ENCODE measurements at places on chromosomes 13 and 19. TPM values are rescaled to one million over a fixed set of nuclear protein-coding genes. Genes with fewer than 3 reads are reported as not detected.
A peak's percentile ranks its signal among the peaks of the same experiment; 100 is the strongest.

DNA sequence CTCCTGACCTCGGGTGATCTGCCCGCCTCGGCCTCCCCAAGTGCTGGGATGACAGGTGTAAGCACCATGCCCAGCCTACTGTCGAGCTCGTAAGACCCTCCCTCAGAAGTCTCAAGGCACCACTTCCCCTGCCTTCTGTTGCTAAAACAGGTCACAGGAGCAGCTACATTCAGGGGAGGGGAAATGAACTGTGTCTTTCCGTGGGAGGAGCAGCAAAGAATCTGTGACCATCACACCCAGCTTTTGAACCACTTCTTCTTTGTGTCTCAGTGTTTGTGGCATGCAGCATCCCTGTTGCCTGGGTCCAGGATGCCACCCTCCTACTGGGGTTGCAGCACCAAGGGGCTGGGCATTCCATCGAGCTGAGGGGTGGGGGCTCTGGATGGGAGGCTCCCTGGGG is 7.7 kb upstream of the CSNK1G2 start:
- no peak for DNase-seq

- DNase-seq = no peak
Observed at GRCh38 chr19:45578861-45579260, 5.7 kb downstream of the OPA3 start.

DNA sequence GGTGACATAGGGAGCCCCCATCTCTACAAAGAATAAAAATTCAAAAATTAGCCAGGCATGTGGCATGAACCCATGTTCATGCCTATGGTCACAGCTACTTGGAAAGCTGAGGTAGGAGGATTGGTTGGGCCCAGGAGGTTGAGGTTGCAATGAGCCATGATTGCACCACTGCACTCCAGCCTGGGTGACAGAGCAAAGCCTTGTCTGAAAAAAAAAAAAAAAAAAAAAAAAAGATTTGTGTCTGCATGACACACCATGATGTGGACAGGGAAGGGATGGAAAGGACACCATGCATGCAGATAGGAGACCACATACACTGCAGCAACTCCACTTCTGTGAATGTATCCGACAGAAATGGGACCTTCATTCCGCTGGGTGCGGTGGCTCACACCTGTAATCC is 34.0 kb upstream of the HOMER3 start:
- DNase-seq = no peak

The PNMA8A gene
- 0.26 TPM for total RNA-seq

DNA sequence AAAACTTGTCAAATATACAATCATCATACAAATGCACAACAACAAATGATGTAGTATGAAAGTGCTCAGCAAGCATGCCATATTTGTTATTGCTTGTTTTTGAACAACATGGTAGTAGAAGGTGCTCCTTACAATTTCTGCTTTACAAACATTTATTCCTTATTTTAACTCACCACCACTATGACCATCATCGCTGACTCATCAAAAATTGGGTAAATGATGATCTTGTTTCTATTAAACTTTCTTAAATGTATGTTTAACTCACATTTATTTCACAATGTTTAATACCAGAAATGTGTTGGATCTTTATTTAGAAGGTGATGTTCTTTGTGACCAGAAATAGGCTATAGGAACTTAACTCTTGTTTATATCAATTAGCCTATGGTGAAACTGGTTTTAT is 45.5 kb downstream of the KCNRG start:
- DNase-seq = no peak

DNA sequence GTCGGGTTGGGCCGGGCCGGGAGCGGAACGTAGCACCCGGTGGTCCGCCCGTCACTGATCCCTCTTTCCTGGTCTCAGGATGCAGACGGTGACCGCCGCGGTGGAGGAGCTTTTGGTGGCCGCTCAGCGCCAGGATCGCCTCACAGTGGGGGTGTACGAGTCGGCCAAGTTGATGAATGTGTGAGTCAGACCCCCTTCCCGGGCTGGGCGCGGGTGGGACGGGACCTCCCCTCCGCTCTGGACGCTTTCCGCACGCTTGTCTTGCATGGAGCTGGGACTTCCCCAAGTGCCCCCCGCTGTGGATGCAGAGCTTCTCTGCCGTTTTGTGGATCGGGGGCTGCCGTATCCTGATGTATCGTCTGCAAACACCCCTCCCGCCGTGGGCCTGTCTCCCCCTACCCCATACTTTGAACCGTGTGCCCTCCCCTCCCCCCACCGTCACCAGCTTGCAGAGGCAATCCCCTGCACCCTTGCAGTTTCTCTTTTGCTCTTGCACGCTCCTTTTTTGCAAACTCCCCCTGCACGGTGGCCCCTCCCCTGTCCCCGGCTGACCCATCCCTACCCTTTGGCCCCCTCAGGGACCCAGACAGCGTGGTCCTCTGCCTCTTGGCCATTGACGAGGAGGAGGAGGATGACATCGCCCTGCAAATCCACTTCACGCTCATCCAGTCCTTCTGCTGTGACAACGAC is 669 bp downstream of the GADD45B start:
- DNase-seq = no peak

The DENND1C gene
- not detected for total RNA-seq

- DNase-seq = no peak
Observed at GRCh38 chr13:30373727-30374126, 48.6 kb upstream of the UBE2L5 start.

DNA sequence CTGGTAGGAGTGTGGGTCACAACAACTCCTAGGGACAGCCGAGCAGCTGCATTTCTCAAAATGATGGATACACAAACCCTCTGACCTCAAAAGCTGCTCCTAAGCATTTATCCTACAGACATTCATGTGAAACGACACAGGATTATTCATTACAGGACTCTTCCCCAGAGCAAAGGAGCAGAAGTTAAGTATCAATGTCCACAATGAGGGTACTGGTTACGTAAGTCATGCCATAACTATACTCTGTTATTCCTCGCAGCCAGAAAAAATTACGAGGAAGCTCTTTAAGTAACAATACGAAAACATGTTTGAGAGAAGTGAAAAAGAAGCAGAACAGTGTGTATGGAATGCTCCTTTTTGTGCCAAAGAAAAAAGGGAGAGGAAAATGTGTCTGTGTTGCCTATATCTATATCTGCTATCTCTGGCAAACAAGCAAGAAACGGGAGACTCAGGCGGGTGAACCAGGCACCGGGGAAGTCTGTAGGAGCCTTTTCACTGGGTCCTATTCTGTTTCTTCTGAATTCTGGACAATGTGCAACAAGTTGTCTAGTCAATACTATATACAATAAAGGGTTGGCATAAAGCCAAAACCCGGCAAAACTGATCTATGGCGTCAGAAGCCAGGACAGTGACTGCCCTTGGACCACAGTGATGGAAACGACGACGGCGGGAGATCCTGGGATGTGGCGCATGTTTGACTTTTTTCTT is 1.3 kb downstream of the ISOC2 start:
- DNase-seq = peak; percentile 40

The ZNF808 gene
- total RNA-seq = 11.3 TPM

GRCh38 chr19:10968527-10969135 is 7.8 kb downstream of the SMARCA4 start:
- no peak for DNase-seq

GRCh38 chr19:40165362-40165937 is 25.8 kb upstream of the MAP3K10 start:
- no peak for DNase-seq

DNA sequence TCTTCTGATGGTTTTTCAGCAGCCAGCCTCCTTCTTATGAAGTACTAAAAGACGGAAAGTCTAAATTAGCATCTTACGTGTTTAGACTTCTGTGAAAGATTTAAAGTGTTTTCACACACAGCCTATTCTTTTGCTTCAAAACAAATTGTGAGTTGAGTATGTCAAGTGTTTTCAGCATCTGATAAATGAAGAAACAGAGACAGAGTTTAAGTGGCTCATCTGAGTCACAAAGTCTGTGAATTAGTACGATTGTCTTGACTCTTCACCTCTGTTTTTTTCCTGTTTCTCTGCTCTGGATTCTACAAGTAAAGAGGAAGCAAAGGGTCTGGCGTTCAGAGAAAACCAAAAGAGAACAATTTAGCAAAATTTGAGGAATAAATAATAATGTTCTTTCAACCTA is 116.4 kb downstream of the FRY start:
- no peak for DNase-seq

GRCh38 chr19:12695997-12696365 is 450 bp downstream of the FBXW9 start:
- no peak for DNase-seq

- no peak for DNase-seq
Observed at GRCh38 chr19:7997809-7998480, 7.5 kb downstream of the ELAVL1 start.

The CERS1 gene
- total RNA-seq = 5.1 TPM

The MUC16 gene
- total RNA-seq = not detected

The MEIS3 gene
- 0.13 TPM for total RNA-seq

DNA sequence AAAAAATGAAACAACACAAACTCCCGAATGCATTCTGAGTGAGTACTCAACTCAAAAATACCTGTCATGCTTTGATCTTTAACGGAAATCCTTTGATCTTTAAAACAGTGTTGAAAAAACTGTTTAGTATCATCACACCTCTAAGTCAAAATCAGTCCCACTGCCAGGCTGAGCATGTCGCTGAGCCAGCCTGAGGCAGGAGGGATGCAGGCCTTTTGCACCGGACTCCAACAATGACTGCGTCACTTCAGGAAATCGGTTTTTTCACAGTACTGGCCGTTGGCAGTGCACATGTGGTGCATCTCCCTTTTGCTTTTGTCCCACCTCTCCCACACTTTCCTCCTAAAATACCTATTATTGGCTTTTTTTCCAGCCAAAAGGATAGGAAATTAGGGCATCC is 78.2 kb downstream of the SHISA2 start:
- peak; percentile 8 for DNase-seq

The KIR2DL4 gene
- total RNA-seq = not detected

GRCh38 chr19:37896180-37896579 is 10.2 kb downstream of the WDR87 start:
- no peak for DNase-seq

- no peak for DNase-seq
Observed at GRCh38 chr19:50331994-50332243, 2.7 kb upstream of the KCNC3 start.

- DNase-seq = peak; percentile 65
Observed at GRCh38 chr19:46296722-46297461, at the start of gene HIF3A. HIF3A (plus strand) TSS chr19:46297042; CDS start chr19:46297077, 35 bp downstream.

The PLPP2 gene
- total RNA-seq = 36.7 TPM

- DNase-seq = no peak
Observed at GRCh38 chr19:8393192-8393870, 3.2 kb downstream of the RAB11B start.

The ZNF844 gene
- total RNA-seq = 3.0 TPM

GRCh38 chr19:33726756-33727155 is 69.9 kb upstream of the KCTD15 start:
- DNase-seq = no peak

GRCh38 chr19:13417054-13417453 is 89.2 kb downstream of the CACNA1A start:
- DNase-seq = peak; percentile 11

- DNase-seq = peak; percentile 70
Observed at GRCh38 chr13:40648040-40648439, 18.4 kb downstream of the FOXO1 start.

The ZC3H13 gene
- 8.2 TPM for total RNA-seq

The CTXN1 gene
- total RNA-seq = 2.9 TPM
